ENCODE measurements at places on chromosomes 11 and 22. TPM values are rescaled to one million over a fixed set of nuclear protein-coding genes. Genes with fewer than 3 reads are reported as not detected.
A peak's percentile ranks its signal among the peaks of the same experiment; 100 is the strongest.

GRCh38 chr11:69138265-69138664 is 17.5 kb upstream of the SMIM38 start:
- DNase-seq, result no peak

DNA sequence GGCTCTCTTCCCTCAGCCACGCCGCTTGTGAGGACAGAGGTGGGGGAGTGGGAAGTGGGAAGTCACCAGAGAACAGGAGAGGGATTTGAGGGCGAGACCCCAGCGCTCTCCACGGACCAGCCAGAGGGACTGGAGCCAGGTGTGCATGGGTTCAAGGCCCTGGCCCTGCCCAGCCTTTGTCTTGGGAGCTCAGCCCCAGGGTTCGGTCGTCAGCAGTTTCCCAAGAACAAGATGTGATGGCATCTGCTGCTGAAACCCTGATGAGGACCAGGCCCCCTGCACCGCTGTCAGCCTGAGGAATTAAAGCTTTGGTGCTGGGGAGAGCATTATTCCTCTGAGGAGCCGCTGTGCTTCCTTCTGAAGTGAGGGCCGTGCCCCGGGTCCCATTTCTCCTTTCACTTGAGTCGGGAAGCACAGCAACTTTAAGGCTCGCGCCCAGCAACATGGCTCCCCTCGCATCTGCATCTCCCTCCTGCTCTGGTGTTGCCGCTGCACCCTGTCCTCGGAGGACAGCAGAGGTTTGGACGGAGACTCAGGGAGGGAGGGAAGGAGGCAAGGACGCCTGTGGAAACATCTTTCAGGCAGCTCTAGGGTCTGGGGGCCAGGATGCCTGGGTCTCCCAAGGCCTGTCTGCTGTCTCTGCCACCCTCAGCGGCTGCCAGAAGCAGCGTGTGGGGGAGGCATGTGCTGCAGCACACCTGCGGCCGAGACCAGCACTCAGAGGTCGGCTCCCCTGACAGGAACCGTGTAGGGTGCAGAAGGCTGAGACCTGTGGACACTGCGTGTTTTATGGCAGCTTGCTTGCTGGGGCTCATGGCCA is 3.8 kb downstream of the IFITM5 start:
- no peak for DNase-seq

GRCh38 chr11:68654978-68655377 is 29.4 kb upstream of the GAL start:
- no peak for DNase-seq

Gene PAFAH1B2
- 85.9 TPM for total RNA-seq

Gene IGSF22
- total RNA-seq, result 0.89 TPM

- DNase-seq, result peak; percentile 36
Observed at GRCh38 chr11:111938687-111939160, 1.6 kb downstream of the DIXDC1 start.

GRCh38 chr11:2599561-2600189 is 100.1 kb downstream of the KCNQ1OT1 start:
- no peak for DNase-seq

DNA sequence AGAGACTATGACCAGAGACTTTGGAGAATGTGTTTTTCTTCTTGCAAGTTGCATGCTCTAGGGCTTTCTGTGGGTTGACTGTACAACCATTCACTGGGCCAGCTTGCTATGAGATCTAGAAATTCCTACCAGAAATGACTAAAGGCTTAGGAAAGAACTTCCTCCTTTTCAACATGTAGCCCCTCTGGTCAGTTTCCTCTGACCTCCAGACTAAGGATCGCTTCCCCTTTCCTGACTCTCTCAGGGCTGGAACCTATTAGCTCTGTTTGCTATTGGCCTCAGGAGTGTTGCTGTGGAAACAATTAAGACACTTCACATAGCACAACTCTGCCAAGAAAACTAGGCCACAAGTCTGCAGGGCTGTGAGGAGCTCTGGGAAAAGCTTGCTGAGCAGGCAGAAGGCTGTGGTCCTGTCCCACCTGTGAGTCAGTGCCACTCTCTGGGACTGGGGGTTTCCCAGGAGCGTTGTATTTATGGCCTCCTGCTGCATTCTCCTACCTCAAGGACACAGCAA is 10.7 kb downstream of the CRY2 start:
- peak; percentile 96 for DNase-seq

Gene SCGB1D2
- total RNA-seq, result not detected

Gene CCDC157
- total RNA-seq, result 1.8 TPM

Gene TMEM151A
- total RNA-seq, result not detected

DNA sequence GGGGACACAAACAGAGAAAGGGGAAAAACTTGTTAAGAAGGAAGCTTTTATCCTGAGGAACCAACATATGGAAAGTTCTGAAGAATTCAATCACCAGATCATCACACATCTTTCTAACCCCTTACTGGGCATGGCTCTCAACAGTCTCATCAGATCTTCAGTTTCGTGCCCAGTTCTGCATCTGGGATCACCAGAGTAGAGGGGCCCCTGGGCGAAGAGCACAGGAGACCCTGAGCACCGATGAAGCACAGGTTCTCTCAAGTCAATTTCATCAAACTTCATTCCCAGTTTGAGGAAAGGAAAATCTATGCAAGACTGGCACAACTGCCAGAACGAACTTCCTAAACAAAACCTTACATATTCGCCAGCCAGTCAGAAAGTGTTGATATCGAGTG is 8.5 kb upstream of the PYGM start:
- DNase-seq, result no peak

Gene PIH1D2
- total RNA-seq, result 1.4 TPM

Gene MRGPRE
- not detected for total RNA-seq

DNA sequence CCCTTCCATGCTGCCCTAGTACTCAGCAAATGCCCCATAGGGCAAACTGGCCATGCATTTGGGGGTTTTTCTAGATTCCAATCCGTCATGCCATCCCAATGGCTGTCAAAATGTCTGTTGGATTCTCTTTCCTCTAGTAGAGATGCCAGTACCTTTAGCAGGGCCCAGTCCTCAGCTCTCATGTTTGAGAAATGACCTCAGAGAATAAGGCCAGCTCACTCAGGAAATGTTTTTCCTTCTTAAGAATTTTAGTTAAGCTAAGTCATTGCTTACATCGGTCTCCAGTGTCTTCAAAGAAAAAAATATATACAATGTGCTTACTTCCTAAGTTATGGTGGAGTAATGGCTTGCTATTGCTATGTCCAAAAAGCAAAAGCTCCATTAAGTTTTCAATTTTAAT is 14.1 kb upstream of the ALKBH3 start:
- DNase-seq, result no peak

DNA sequence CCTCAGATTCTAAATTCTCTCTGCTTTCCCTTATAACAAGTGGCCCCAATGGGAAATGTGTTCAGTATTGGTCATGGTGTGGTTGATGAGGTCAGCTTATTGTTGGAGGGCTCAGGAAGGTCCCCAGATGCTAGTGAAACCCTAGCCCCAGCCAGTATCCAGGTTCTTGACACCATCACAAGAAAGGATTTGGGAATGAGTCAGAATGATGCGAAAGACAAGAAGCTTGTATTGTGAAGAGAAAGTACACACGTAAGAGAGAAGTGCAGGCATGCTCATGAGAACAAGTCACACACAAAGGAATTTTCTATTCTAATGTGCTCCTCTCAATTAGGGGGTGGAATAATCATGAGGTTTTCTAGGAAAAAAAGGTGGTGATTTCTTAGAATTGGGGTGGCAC is 34.9 kb upstream of the TRPC6 start:
- DNase-seq, result no peak

GRCh38 chr11:114762408-114762807 is 84.1 kb downstream of the NXPE2 start:
- DNase-seq, result peak; percentile 37

- no peak for DNase-seq
Observed at GRCh38 chr11:786235-787083, 3.4 kb downstream of the CEND1 start.

Gene CARD16
- 16.0 TPM for total RNA-seq

DNA sequence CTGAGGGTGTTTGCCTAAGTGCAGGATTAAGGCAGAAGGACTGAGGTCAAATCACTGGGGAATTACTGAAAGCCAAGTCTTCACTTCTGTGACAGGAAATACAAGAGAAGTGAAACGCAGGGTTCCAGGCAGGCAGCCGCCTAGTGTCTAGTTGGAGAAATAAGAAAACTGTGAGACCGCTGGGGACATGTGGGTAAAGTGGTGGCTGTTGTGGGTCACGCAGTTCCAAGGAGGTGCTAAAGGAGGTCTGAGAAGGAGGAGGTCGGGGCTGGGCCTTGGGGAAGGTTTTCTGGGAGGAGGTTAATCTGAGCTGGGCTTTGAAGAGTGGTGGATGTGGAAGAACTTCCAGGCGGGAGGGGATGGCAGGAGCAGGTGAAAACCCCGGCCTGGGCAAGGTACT is 11.2 kb downstream of the MCM5 start:
- DNase-seq, result no peak
